NCI-H1436 treated with DMSO at 0.1 percent for 48 hours (cell line): ENCODE measurements at places on chromosomes 7 and 10.

DNA sequence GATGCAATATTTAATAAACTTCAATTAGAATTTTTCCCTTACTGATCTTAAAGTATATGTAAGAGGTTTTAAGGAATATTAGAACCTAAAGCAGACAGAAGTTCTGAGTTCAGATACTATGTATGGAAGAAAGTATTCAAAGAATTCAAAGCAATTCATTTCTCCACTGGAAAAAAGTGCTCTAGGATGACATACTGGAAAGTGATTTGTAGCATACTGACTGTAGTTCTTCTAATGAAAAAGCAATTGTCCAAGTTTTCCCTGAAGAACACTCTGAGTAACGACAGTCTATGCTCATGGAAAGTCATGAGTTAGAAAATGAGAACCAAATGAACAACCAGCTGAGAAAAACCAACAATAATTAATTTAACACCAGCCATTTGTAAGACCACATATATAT lies 180.8 kb upstream of the SLC26A5 start:
- no peak for DNase-seq

DNA sequence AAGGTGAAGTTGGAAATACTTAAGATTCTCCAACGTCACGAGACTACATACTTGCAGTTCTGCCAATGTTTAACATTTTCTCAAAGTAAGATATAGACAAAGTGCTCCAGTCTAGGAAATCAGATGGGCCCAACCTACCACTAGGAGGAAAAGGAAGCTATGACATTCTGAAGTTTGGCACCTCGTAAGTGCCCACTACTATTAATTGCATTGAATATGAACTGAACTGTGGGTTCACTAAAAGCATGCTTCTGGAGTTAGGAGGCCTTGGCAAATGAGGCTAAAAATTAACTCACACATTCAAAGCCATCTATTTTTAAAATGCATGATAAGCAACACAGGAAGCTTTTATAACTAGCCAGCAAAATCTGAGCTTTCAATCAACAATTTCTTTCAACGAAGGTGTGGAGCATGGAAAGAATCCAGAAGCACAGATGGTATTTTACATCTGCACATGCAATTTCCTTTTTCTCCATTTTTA lies 149.7 kb downstream of the LRRTM3 start:
- no peak for DNase-seq

DNA sequence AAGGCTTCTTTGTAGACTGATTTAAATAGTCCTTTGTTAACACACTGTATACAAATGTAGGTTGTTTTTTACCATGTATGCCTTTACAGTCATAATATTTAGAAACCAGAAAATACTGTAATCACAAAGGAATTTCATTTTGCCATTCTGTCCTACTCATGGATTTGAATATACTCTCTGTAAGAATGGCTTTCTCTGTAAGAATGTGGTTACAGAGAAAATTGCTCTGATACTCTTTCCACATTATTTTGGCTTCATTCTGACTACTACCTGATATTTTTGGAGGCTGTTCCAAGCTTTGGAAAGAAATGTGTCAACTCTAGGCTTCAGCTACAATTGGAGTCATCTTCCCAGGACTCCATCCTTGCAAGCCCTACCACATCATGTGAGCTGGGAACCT lies 23.5 kb downstream of the CH25H start:
- DNase-seq, result no peak

DNA sequence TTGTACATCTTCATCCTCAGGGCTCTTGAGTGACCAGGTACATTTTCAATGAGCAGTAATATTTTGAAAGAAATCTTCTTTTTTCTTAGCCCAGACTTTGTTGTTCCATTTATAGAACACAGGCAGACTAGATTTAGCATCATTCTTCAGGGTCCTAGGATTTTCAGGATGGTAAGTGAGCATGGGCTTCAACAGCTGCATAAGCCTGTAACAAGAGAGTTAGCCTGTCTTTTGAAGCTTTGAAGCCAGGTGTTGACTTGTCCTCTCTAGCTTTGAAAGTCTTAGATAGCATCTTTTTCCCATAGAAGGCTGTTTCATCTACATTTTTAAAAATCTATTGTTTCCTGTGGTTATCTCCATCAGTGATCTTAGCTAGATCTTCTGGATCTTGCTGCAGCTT lies 4.5 kb upstream of the NDUFA5 start:
- no peak for DNase-seq

GRCh38 chr10:129459762-129460539 lies 7.1 kb upstream of the MGMT start:
- no peak for DNase-seq

DNA sequence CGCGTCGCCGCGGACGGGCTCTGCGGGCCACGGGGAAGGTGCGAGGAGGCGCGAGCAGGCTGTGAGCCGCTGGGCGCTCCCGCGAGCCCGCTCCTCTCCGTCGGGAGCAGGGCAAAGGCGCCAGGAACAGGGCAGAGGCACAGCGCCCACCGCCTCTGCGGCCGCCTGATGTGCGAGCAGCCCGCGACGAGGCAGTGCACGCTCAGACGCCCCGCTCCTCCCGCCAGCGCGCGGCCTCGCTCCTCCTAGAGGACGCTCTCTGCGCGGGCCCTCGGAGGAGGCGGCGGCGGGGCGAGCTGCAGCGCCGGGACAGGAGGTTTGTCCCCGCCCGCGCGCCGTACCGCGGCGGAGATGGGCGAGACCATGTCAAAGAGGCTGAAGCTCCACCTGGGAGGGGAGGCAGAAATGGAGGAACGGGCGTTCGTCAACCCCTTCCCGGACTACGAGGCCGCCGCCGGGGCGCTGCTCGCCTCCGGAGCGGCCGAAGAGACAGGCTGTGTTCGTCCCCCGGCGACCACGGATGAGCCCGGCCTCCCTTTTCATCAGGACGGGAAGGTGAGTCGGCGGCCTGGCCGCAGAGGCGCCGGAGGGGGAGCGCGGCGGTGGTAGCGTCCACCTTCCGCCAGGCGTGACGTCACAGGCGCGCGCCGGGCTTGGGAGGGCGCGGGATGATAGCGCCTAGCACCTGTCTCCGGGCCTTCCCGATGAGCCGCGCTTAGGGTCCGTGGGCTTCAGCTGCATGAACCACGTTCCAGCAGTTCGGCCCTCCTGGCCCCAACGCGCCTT lies 731 bp downstream of the LANCL2 start:
- DNase-seq, result peak; percentile 39

DNA sequence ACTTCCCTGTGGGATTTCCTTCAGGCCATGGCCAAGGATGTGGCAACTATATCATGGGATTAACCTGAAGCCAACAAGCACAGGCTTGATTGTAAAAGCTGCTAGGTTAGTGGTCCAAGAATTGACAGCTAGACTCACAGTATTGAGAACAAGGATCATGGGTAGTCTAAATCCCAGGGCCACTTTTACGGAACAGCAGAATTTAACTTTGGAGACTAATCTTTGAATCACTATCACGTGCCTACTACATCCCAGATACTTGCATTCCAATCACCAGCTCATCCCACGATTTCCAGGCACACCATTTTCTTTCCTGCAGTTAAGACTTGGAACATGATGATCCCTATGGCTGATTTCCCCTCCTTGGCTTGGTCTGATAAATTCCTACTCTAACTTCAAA lies 65.6 kb upstream of the ADO start:
- DNase-seq, result no peak

DNA sequence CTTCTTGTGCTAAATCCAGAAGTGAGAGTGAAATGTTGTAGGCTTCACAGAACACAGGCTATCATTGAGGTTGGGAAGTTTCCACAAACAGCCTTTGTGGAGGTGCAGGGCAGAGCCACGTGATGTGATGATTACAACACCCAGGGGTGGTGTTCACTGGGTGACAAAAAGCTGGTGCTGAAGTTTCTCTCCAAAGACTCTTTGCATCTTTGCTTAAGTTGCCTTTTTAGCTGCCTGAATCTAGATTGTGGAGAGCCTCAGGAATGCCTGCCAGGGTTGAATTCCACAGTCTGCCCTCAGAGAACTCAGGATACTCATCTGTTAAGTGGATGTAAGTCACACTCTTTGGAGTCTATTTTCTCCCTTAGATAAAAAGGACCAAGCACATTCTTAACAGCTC lies 56.3 kb downstream of the PLXNA4 start:
- no peak for DNase-seq

GRCh38 chr7:5429253-5429856 lies 5.7 kb upstream of the TNRC18 start:
- no peak for DNase-seq

- no peak for DNase-seq
These were observed 745 bp downstream of the YWHAG start for GRCh38 chr7:76358011-76358480.

GRCh38 chr7:66500087-66500486 lies 128.6 kb upstream of the KCTD7 start:
- DNase-seq, result no peak
